Left ventricle myocardium inferior (tissue), 1 donor: ENCODE measurements at places on chromosomes 12 and 14. TPM values are rescaled to one million over a fixed set of nuclear protein-coding genes. Genes with fewer than 3 reads are reported as not detected.

The HOXC12 gene
- not detected for total RNA-seq

GRCh38 chr12:14949631-14950030 is 11.3 kb upstream of the ERP27 start:
- H3K4me1 ChIP-seq: peaks cover 85% of the 10 kb centered on the region
- no peak overlapping the region for H3K4me3 ChIP-seq
- no peaks in the 10 kb centered on the region for H3K27me3 ChIP-seq
- DNase-seq: no peak
- peak overlapping the region; percentile 92 for H3K27ac ChIP-seq

GRCh38 chr14:35402323-35403113 is 2.0 kb downstream of the NFKBIA start:
- H3K27ac ChIP-seq: peak overlapping the region; percentile 100
- no peaks in the 10 kb centered on the region for H3K27me3 ChIP-seq
- H3K4me3 ChIP-seq: peak overlapping the region; percentile 89
- DNase-seq: no peak
- H3K36me3 ChIP-seq: peaks cover 42% of the 10 kb centered on the region

The IL22 gene
- not detected for total RNA-seq

DNA sequence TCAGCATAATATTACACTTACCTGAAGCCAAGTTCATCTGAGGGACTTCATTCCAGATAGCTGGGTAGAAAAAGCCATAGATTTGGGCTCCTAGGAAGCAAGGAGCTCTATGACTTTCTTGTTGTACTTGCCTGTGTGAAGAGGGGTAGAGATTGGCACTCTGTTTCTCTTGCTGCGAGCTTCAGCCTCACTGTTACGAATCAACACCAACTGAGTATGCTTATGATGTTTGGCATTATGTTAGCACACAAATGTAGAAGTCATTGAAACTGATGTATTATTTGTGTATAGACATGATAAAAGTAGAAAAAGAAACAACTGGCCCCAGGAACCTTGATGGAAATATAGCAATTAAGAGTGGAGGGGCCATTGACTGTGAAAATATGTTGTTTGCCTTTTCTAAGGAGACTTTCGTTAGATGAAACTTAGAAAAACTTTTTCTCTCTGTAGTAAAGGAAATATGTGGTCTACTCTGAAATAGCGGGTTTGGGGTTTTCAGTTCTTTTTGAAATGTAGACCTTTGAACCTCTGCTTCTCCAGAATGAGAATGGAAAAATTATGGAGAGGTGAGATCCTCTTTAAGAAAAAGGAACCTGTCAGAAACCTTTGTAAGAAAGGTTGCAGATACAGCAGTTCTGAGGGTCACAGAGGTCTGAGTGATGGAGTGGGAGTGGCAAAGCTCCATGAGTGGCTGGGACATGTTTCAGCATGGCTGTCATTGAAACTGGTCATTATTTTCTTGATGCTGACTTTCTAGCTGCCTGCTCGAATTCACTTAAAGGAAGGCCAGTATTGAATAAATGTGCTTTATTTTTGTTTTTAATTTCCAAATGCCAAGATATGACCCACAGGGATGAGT is 159.9 kb downstream of the GCH1 start:
- H3K36me3 ChIP-seq: peaks cover 12% of the 10 kb centered on the region
- H3K4me3 ChIP-seq: no peak overlapping the region
- no peak for DNase-seq
- H3K4me1 ChIP-seq: peaks cover 43% of the 10 kb centered on the region
- H3K27ac ChIP-seq: no peak overlapping the region

GRCh38 chr14:33686218-33686617 is 264.7 kb downstream of the EGLN3 start:
- no peaks in the 10 kb centered on the region for H3K27me3 ChIP-seq
- no peak overlapping the region for H3K4me3 ChIP-seq
- peaks cover 12% of the 10 kb centered on the region for H3K4me1 ChIP-seq

DNA sequence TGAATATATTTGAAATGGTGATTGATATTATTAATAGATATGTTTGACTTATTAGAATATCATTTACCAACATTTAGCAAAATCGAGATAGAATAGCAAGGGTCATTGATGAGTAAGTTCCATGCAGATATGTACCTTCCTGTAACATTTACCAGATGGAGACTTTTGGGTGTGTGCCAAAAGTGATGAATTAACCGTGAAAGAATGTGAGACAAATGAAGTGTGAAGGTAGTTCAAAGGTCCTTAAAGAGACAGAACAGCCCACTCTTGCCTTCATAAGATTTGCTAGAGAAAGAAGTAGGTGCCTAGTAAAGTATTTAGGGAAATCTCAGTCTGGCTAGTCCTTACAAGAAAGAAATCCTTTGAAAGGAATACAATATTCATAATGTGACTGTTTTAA is 45.5 kb downstream of the FGD4 start:
- H3K36me3 ChIP-seq: no peaks in the 10 kb centered on the region
- no peak for DNase-seq
- H3K27me3 ChIP-seq: no peaks in the 10 kb centered on the region
- peaks cover 44% of the 10 kb centered on the region for H3K4me1 ChIP-seq
- no peak overlapping the region for H3K27ac ChIP-seq

DNA sequence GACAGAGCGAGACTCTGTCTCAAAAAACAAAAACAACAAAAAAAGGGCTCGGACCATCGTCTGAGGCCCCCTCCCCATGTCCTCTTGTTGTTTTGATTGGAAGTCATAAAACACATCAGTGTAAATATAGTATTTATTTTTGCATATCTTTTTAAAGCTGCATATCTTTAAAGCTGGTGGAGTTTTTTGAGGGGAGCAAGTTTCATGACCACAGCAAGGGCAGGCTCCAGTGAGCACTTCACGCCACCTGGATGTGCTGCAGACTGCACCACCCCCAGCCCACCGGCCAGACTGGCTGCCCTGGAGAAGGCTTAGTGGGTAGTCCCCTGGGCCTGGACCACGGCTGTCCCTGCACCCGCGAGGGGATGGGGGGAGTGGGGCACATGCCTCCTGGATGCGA is 11.9 kb upstream of the BCL7A start:
- no peak overlapping the region for H3K27ac ChIP-seq
- no peak for DNase-seq
- no peaks in the 10 kb centered on the region for H3K27me3 ChIP-seq

The P2RX2 gene
- total RNA-seq: not detected

The RHEBL1 gene
- total RNA-seq: not detected

The TAMALIN gene
- 20.0 TPM for total RNA-seq

DNA sequence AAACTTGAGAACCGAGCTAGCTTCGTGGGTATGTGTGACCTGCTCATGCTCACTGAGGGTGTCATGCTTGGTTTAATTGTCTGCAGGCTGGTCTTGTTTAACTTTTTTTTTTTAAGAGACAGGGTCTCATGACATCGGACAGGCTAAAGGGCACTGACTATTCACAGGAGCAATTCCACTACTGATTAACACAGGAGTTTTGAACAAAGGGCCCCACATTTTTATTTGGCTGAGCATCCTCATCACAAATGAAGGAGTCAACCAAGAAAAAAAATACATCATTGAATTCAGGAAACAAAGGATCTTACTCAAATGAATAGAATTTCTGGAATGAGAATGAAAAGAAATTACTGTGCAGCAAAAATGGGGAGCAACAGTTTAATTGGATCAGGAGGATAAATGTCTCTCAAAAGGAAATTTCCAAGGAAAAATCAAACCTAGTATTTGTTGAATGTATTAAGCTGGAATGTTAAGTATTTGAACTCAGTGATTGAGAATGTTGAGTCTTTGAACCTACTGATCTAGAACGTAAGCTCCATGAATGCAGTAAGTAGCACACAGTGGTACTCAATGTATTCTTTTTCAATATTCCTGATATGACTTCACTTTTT is 20.8 kb upstream of the PYROXD1 start:
- no peaks in the 10 kb centered on the region for H3K36me3 ChIP-seq
- no peak overlapping the region for H3K4me3 ChIP-seq
- H3K27me3 ChIP-seq: peaks cover 15% of the 10 kb centered on the region
- no peaks in the 10 kb centered on the region for H3K4me1 ChIP-seq
- H3K27ac ChIP-seq: no peak overlapping the region
- no peak for DNase-seq

The EML5 gene
- 0.36 TPM for total RNA-seq

The BCL2L14 gene
- total RNA-seq: not detected

GRCh38 chr12:7190268-7191055 is 976 bp downstream of the PEX5 start:
- H3K4me1 ChIP-seq: peaks cover 31% of the 10 kb centered on the region
- peaks cover 35% of the 10 kb centered on the region for H3K36me3 ChIP-seq
- no peaks in the 10 kb centered on the region for H3K27me3 ChIP-seq
- peak overlapping the region; percentile 96 for H3K27ac ChIP-seq
- H3K4me3 ChIP-seq: peak overlapping the region; percentile 97

DNA sequence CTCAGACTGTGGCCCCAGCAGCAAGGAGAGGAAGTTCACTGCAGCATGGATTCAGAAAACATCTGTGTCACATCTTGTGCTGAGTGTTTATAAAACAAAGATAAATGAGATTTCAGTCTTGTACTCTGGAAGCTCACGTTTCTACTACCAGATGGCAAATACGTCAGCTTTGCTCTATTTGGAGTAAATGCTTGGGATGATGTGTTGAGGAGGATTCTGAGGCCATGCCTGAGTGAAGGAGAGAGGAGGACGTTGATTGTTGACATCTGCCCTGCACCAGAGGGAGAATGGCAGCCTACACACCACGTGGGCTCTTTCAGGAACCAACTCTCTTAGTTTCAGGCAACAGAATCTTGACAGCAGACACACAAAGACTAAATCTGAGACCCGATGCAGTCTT is 188.9 kb downstream of the TMEM132C start:
- H3K27ac ChIP-seq: no peak overlapping the region
- H3K27me3 ChIP-seq: peaks cover 24% of the 10 kb centered on the region

DNA sequence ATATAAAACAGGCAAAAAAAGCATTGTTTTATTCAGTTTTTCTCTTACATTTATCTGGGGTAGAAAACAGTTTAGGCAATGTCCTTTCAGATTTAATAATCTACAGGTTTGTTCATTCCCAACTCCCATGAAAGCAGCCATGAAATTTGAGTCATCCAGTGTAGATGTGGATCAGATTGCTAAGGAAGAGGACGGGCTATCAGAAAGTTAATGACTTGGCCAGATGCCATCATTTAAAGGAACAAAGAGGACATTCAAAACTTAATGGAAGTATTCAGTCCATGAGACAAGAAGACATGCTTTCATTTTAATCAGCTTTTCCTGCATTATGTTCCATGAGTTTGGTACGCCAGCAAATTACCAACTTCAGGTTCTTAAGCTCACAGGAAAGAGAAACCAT is 31.1 kb upstream of the POC1B start:
- DNase-seq: no peak
- H3K27me3 ChIP-seq: no peaks in the 10 kb centered on the region
- no peaks in the 10 kb centered on the region for H3K4me1 ChIP-seq
- H3K27ac ChIP-seq: no peak overlapping the region
- no peak overlapping the region for H3K4me3 ChIP-seq
- H3K36me3 ChIP-seq: no peaks in the 10 kb centered on the region

DNA sequence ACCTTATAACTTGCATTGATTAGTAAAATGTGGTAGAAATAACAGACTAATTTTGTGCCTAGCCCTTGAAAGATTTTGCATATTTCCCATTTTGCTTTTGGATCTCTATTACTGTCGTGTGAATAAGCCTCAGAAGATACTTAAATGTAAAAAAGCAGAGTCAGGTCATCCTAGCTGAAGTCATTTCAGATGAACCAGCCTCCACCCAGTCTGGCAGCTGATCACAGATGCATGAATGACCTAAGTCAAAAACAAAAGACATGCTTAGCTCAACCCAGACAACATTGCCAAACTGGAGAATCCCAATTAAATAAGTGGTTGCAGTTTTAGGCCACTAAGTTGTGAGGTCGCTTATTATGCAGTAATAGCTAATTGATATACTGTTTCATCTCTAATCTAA is 349.9 kb downstream of the C12orf50 start:
- H3K27me3 ChIP-seq: no peaks in the 10 kb centered on the region
- no peaks in the 10 kb centered on the region for H3K4me1 ChIP-seq
- no peaks in the 10 kb centered on the region for H3K36me3 ChIP-seq
- H3K27ac ChIP-seq: no peak overlapping the region

GRCh38 chr14:97491697-97492096 is 694.5 kb downstream of the VRK1 start:
- peaks cover 10% of the 10 kb centered on the region for H3K27me3 ChIP-seq
- no peak for DNase-seq
- H3K4me1 ChIP-seq: no peaks in the 10 kb centered on the region

The GUCY2C gene
- total RNA-seq: 0.11 TPM

The TPPP2 gene
- 1.6 TPM for total RNA-seq

The METAP2 gene
- 50.6 TPM for total RNA-seq

DNA sequence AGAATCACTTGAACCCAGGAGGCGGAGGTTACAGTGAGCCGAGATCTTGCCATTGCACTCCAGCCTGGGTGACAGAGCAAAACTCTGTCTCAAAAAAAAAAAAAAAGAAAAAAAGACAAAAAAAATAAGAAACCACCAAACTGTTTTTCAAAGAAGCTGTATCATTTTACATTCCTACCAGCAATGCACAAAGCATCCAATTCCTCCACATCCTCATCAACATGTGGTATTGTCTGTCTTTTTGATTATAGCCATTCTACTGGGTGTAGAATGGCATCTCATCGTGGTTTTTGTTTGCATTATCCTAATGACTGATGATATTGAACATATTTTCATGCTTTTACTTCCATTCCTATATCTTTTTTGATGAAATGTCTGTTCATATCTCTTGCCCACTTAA is 36.2 kb upstream of the GNG2 start:
- no peaks in the 10 kb centered on the region for H3K4me1 ChIP-seq
- no peak overlapping the region for H3K27ac ChIP-seq
- no peak for DNase-seq
- H3K36me3 ChIP-seq: no peaks in the 10 kb centered on the region
- H3K4me3 ChIP-seq: no peak overlapping the region

DNA sequence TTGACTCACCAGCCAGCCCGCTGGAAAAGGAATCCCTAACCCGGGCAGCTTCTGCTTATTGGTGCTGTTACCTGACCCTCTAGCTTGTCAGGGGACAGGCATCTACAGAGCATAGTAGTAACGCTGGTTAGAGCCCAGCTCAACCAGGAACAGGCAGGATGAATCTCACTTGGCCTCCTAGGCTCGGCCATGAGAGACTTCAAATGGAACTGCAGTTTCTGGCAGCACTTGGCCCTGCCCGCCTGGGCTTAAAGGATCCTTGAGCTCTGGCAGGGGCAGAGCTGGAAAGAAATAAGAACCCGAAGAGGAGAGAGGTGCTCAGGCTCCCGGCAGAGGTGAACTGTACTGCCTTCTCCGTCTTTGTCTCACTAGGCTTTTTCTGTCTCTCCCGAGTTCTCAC is 2.3 kb upstream of the LHX5 start:
- no peak overlapping the region for H3K4me3 ChIP-seq
- no peaks in the 10 kb centered on the region for H3K36me3 ChIP-seq
- peaks cover 98% of the 10 kb centered on the region for H3K27me3 ChIP-seq
- no peak overlapping the region for H3K27ac ChIP-seq

The CLEC6A gene
- total RNA-seq: not detected

DNA sequence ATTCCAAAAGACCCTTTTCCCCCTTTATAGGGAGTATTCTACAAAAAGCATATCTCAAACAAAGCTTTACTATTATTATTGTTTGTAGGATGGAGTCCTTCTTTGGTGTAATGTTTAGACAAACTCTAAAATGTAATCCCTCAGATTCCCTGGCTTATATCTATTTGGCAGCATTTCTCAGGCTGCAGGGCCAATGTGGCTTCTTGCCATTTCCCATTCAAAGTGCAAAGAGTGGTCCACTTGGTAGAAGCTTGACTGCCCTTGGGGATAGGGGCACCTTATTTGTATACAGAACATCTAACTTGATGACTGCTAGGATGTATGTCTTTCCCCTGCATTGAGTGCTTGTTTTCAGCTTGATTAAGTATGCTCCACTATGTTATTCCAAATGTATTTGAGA is 242.7 kb downstream of the PRKD1 start:
- H3K36me3 ChIP-seq: no peaks in the 10 kb centered on the region
- peaks cover 8% of the 10 kb centered on the region for H3K4me1 ChIP-seq
- no peak overlapping the region for H3K27ac ChIP-seq
- no peak overlapping the region for H3K4me3 ChIP-seq
- DNase-seq: no peak
